ENCODE measurements at places on chromosomes 5 and 9.
A peak's percentile ranks its signal among the peaks of the same experiment; 100 is the strongest.

- no peak for DNase-seq
These were observed 86.0 kb upstream of the ITGA2 start for GRCh38 chr5:52903142-52903541.

DNA sequence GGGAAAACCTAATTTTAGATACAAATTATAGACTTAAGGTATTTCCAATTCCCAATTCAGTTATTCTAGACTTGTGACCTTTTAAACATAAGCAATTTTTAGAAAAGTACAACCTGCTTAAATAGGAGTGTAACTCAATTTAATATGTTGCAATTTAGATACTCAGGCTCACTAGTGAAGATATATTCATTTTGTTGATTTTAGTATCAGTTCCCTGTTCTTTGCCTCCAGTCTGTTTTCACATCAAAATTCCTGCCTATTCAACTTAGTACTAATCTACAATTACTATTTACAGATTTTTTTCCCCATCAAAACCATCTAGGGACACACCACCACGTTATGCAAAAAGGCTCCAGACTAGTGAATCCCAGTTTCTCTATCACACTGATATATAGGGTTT lies 30.4 kb downstream of the PWWP2A start:
- DNase-seq: no peak

- DNase-seq: no peak
These were observed 913.7 kb upstream of the DMAC1 start for GRCh38 chr9:8713149-8713810.

DNA sequence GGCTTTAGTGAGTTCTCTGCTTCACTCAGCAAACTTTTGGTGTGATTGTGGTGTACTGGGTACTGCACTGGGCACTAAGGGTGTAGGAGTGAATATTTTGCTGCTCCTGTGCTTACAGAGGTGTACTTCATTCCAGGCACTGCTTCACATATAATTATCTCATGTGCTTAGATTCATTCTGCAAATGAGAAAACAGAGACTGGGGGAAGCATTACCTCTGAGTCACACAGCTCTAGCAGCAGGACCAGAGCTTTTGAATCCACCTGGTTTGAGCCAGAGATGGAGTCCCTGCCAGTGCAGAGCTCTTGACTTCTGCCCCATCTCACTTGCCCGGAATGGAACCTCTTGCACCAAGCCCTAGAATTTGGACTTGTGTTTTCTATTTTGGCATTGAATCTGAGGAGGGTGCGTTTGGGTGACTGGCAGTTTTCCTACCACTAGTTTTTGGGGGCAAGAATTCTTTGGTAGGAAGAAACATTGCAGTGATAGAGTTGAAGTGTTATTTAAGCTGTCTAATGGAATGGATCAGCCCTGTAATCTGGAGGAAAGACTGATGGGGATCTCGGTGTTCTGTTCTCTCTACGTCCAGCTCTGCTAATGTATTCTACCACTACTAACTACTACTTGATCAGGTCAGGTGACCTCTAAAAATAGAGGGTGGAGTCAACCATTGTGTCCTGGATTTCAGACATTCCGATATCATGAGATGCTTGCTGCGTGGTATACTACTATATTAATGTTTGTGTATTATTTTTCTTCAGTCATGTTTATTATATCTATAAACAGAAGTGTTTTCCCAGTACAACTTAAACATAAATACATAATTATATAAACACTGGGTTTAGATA lies 2.5 kb downstream of the ARHGAP26 start:
- no peak for DNase-seq

- DNase-seq: no peak
These were observed 567.4 kb downstream of the PRR16 start for GRCh38 chr5:121031491-121031890.

GRCh38 chr9:113963696-113964494 lies 87.8 kb downstream of the ZNF618 start:
- no peak for DNase-seq

DNA sequence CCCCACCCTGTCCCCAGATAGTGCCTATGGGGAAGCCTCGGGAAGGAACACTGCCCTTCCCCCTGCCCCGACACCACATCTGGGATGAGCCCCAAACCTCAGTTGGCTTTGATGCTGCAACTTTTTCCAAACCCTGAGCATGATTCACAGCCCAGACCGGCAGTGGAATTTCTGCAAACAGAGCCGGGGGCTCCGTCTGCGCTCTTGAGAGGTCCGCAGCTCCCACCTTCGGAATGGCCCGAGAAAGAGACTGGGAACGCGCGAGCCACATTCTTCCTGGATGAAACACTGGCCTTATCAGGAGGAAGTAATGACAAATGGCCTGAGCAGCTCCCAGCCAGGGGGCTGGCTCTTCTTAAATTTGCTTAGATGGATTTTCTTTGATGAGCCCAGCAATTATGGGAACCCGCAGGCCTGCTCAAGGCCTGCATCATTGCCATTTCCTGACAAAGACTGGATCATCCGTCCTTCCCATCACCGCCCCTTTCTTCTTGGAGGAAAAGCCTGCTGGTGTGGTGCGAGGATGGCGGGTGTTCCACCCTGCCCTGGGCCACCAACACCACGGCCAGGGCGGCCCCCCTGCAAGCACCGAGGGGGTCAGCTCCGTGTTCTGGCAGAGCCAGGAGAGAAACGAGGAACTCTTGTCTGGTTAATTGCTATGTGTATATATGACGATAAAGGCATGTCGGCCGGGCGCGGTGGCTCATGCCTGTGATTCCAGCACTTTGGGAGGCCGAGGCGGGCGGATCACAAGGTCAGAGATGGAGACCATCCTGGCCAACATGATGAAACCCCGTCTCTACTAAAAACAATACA lies 38.8 kb upstream of the COL5A1 start:
- DNase-seq: no peak

GRCh38 chr5:132684491-132684890 lies 10.7 kb downstream of the IL4 start:
- DNase-seq: no peak

DNA sequence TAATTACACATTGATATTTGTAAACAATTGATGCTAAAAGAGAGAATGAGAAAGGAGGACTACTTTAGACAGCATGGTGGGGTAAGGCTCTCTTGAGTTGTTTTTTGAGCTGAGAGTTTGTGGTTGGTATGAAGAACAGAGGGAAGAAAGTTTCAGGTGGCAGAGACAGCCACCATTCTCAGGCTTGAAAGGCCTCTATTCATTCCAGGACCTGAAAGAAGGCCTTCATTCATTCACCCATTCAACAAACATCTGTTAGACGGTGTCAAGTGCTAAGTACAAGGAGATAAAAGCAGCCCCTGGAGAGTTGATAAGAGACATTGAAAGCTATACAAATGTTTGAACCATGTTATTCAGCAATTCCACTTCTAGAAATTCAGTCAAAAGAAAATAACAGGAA lies 21.7 kb upstream of the ADAM19 start:
- no peak for DNase-seq

DNA sequence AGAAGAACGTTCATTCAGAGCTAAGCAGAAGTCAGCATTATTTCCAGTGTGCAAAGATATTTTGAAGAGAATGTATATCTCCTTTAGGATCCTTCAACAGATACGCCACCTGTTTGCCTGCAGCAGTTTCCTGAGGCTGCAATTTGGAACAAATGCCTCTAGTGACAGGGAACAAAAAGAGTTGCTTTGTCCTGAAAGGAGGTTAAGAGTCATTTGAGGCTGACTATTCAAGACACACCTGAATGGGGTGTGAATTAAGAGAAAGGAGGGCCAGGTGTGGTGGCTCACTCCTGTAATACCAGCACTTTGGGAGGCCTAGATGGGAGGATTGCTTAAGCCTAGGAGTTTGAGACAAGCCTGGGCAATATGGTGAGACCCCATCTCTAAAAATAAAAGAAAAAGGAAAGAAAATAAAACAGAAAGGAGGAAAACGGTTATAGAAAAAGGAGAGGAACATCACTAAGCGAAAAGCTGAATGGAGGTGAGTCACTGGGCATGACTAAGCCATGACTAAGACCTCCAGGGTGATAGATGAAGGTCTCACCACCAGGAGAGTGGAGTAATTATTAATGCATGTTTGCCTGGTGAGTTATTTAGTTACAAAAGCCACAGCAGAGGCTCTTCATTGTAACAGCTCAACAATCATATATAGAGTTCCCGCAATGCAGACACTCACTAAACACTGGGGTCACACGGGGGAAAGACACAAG lies 255.2 kb upstream of the TNC start:
- no peak for DNase-seq

- DNase-seq: peak; percentile 30
These were observed 82.6 kb downstream of the GALNT10 start for GRCh38 chr5:154273028-154273617.

GRCh38 chr5:35136386-35136785 lies 88.6 kb upstream of the AGXT2 start:
- no peak for DNase-seq

GRCh38 chr5:129951039-129951438 lies 46.8 kb downstream of the CHSY3 start:
- no peak for DNase-seq

DNA sequence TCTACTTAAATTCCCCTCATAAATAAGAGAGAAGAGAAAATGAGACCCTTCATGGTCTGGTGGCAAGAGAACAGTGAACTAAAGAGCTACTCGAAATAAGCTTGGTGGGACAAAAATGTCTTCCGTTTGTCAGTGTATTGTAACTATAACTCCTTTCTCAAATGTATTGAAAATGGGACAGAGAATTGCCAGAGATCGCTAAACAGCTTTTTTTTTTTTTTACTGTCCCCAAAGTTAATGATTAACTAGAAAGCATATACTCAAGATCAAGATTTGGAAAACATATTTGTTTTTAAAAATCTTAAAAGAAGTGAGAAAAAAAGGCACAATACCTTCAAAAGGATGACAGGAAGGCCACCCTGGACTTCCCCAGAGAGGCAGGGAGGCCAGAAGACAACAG lies 206.4 kb upstream of the CTNND2 start:
- no peak for DNase-seq

DNA sequence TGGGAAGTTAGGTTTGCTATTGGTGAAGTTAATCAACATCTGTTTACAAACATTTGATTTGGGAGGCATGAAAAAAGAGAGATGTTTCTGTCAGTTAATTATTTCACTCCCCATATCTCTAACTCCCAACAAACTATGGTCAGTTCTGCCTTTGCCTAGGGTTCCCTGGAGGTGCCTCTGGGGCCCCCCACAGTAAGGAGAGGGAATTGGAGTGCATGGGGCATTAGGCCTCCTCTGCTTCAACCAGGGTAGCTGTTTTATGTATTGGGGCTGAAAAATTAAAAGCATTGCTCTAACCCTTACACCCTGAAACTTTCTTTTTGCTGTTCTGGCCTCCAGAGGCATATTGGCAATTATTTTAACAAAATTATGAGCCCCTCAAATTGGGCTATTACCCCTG lies 32.3 kb downstream of the RUSC2 start:
- DNase-seq: no peak

- DNase-seq: no peak
These were observed 156.3 kb upstream of the FST start for GRCh38 chr5:53323943-53324642.

GRCh38 chr5:66113160-66113559 lies 30.9 kb upstream of the SREK1 start:
- no peak for DNase-seq

GRCh38 chr5:7518947-7519560 lies 123.1 kb downstream of the ADCY2 start:
- DNase-seq: no peak

- no peak for DNase-seq
These were observed 25.7 kb upstream of the KCNV2 start for GRCh38 chr9:2691626-2692025.

DNA sequence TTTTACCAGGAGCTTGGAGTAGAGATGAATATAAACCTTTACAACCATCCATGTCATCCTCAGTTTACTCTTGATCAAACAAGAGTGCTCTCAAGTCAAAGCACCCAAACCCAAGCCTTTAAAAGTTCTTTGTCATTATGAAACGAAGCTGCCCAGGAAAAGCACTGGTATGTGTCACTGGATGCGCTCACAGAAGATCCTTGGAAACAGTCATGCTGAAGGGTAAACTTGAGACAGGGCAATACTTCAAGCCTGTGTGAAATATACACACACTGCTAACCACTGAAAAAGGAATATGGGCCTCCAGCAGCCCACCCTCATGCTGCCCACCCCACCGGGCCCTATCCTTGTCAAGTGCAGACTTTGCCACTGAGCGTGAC lies 84.5 kb downstream of the PRRT1B start:
- no peak for DNase-seq

GRCh38 chr5:145495741-145496140 lies 339.4 kb downstream of the PRELID2 start:
- DNase-seq: no peak

DNA sequence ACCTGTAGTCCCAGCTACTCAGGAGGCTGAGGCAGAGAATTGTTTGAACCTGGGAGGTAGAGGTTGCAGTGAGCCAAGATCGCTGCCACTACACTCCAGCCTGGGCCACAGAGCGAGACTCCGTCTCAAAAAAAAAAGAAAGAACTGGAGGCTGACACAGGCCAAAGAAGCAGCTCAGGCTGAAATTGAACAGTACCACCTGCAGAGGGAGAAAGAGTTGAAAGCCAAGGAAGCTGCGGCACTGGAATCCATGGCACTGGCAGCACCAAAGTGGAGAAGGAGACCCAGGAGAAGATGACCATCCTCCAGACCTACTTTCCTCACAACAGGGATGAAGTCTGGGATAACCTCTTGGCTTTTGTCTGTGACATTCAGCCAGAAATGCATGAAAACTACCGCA lies 11.3 kb upstream of the TMEM141 start:
- no peak for DNase-seq

- no peak for DNase-seq
These were observed 16.8 kb downstream of the SLC46A2 start for GRCh38 chr9:112873773-112874405.

DNA sequence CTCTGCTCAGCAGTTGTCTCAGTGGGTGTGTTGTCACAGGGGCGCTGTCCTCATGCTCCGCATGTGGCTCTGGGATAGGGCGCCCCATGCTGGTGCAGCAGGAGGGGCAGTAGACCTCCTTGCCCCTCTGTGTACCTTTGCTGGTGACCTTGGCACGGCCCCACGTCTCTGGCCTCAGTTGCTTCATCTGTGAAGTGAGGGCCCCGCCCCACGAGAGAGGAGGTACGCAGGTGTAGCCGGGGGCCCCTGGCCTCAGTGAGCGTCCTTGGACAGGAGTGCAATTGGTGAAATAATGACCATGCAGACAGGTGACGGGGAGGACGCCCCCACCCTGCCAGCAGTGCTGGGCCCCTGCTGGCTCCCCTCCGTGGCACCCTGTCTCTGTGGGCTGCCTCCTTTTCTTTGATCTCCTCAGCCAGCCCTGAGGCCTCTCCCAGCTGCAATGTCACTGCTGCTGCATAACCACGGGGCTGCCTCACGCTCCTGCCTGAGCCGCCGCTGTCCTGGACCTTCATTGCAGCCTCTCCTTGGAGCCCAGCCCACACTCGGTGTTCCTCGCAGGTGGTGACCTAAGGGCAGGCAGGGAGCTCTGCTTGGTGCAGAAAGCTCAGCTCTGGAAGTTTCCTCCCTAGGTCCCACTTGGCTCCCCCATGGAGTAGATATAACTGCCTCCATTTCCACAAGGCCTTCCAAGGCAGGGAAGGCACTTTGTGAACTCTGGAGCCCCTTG lies 57.3 kb downstream of the PHF2 start:
- DNase-seq: no peak

GRCh38 chr5:152329761-152330283 lies 75.3 kb downstream of the NMUR2 start:
- no peak for DNase-seq

- no peak for DNase-seq
These were observed 637.2 kb upstream of the ITGA1 start for GRCh38 chr5:52150501-52150900.

- no peak for DNase-seq
These were observed 35.4 kb upstream of the GDNF start for GRCh38 chr5:37875051-37875787.

GRCh38 chr5:102536323-102536928 lies 37.6 kb upstream of the SLCO6A1 start:
- no peak for DNase-seq
